ENCODE measurements at places on chromosomes 2 and 18. TPM values are rescaled to one million over a fixed set of nuclear protein-coding genes. Genes with fewer than 3 reads are reported as not detected.

The C2orf15 gene
- 1.1 TPM for polyA plus RNA-seq

The TRABD2A gene
- 17.7 TPM for polyA plus RNA-seq

The XDH gene
- not detected for polyA plus RNA-seq

The TXNDC2 gene
- polyA plus RNA-seq, result not detected

The GAL3ST2 gene
- 0.10 TPM for polyA plus RNA-seq

Data from B cell (primary cell).